ENCODE measurements at places on chromosomes 13 and 19.

DNA sequence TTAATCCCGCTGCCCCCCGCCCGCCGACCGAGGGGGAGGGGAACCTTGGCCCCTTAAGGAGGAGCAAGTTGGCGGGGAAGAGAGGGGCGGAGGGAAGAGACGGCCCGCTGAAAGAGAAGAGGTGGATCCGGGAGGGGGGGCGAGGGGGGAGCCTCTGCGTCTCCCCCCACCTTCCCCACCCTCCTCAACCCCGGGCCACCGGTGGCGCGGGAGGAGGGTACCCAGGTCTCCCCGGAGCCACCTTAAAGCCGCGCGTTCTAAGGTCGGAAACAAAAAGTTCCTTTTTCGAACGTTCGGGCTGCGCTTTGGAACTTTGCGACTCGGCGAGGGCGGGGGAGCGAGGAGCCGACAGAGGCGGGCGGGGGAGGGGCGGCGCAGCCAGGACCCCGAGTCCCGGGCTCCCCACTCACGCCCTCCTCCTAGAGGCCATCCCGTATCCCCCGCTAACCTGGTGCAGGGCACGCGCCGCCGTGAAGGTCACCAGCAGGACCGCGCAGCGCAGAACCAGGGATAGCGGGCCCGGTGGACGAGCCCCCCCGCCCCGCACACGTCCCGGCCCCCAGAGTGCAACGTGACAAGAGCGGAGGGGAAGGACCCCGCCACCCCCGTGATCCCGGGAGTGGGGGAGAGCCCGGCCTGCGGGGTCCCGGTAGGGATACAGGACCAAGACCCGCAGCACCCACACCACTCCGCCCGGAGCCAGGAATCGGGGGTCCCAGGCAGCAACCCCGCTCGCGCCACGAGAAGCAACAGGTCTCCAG, 659 bp downstream of the ERF start:
- peak; percentile 92 for DNase-seq

DNA sequence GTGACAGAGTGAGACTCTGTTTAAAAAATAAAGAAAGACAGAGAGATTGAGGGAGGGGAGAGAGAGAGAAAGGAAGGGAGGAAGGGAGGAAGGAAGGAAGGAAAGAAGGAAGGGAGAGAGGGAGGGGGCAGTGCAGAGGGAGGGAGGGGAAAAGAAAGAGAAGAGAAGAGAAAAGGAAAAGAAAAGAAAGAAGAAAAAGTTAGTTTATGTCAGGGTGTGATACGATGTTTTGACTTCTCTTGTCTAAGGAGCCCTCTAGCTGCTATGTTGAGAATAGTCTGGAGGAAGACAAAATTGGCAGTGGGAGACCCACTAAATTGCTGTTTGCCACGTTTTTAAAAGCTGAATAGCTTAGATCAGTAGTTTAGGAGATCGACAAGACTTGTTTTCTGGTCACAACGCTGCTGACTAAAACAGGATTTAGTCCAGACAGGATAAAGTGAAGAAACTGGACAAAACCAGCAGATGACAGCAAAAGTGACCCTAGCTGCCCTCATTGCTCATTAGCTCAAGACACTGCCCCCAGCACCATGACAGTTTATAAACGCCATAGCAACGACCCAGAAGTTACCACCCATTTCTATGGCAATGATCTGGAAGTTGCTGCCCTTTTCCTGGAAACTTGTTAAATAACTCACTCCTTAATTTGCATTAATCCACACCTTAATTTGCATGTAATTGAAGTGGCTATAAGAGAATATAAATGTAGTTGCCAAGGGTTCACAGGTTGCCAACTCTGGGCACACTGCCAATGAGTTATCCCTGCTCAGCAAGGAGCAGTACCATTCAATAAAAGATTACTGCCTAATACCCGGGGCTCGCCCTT, 11.1 kb downstream of the TEX101 start:
- DNase-seq: peak; percentile 68

DNA sequence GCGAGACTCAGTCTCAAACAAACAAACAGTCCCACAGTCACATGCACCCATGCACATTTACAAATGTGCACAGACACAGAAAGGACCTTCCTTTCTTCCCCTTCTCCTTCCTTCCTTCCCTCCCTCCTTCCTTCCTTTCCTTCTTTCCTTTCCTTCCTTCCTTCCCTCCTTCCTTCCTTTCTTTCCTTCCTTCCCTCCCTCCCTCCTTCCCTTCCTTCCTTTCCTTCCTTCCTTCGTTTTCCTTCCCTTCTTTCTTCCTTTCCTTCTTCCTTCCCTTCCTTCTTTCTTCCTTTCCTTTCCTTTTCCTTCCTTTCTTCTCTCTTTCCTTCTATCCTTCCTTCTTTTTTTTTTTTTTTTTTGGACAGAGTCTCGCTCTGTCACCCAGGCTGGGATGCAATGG, 16.2 kb upstream of the EBI3 start:
- no peak for DNase-seq

GRCh38 chr19:3443840-3444694, 36.3 kb downstream of the SMIM24 start:
- peak; percentile 46 for DNase-seq

DNA sequence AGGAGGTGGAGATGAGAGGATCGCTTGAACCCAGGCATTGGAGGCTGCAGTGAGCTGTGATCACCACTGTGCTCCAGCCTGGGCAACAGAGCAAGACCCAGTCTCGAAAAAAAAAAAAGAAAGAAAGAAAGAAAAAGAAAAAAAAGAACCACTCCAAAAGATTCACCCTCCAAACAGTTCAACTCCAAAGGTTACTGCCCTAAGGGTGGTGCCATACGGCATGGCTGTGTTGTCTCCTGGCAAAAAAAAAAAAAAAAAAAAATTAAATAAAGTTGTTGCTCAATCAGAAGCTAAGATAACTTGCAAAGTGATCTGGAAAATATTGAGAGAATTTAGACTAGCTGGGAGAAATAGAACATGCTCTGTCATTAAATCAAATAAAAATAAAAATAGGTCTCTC, 79.5 kb downstream of the KCTD15 start:
- DNase-seq: no peak

GRCh38 chr13:100525453-100526317, 62.9 kb downstream of the GGACT start:
- no peak for DNase-seq

GRCh38 chr13:77465603-77466195, 69.8 kb upstream of the SCEL start:
- DNase-seq: no peak

- DNase-seq: no peak
Measured at GRCh38 chr19:42204664-42205063, 12.8 kb downstream of the DEDD2 start.

GRCh38 chr13:49935171-49936074, 717 bp downstream of the SPRYD7 start:
- peak; percentile 74 for DNase-seq

DNA sequence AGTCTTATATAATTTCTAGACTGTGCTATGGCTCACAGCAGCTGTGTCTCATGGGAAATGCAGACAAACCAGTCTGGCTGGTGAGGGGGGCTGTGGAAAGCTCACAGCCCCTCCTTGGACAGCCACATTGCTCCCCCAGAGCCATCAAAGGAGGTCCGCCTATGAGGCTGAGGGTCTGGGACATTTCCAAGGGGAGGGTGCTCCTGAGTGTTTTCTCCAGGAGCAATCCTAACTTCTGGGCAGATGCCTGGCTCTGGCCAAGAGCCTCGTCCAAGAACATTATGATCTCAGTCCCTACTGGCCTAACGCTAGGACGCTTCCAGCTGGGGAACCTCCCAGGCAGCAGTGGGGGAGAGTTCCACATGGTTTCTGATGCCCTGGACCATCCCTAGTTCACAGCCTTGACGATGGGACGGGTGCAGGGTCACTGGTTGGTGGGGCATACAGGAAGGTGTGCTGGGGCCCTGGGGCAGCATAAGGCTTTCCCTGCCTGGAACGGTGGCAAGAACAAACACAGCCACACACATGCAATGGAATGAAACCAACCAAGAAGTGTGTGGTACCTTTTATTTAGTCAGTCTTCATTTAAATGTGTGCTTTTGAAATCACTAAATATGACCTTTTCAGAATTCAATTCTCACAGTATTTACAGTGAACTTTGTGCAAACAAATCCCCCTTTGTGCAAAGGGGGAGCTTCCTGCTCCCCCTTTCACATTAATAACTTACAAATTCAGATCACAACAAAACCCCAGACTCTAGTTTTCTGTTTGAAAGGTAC, 60.6 kb downstream of the CDADC1 start:
- DNase-seq: no peak

DNA sequence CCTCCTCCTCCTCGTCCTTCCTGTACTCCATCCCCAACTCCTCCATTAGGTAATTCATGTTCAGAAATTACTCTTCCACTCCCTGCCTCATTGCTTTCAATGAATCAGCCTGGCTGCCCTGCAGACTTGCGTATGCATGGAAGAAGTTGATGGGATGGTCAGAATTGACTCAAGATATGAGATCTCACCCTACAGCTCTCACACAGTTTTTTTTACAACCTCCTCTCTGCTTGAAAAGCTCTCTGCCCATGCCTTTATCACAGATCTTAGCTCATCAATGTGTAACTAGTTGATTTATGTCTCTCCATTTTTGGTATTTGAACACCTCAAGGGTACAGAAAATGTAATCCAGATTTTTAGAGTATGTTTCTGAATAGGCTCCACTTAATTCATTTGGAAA, 506.9 kb downstream of the TBC1D4 start:
- DNase-seq: no peak

DNA sequence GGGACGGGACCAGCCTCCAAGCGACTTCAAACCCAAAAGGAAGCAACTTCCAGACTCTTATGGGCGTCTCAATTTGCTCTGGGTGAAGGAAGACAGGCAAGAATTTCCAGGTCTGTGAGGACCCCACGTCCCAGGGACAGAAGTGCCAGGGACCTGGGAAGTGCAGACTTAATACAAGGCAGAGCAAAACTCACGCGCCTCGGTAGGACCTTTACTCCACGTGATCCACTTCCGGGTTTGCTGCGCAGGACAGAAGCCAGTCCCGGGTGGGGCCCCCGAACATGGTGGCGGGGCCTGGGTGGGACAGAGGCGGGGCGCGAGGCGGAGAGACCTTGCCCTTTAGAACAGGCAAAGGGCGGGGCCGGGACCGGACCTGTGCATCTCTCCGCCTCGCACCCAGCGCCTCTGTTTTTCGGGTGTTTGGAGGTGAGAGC, 9.3 kb downstream of the ZNF611 start:
- no peak for DNase-seq

GRCh38 chr19:13012690-13013608, 17.7 kb downstream of the NFIX start:
- peak; percentile 57 for DNase-seq

GRCh38 chr19:1568320-1569019, at the start of gene MEX3D:
TSS of gene MEX3D (minus strand) at chr19:1568325. CDS start at chr19:1568058, 267 bp downstream.
- peak; percentile 88 for DNase-seq
